H9 (cell line): ENCODE measurements at places on chromosomes 5 and 9.

DNA sequence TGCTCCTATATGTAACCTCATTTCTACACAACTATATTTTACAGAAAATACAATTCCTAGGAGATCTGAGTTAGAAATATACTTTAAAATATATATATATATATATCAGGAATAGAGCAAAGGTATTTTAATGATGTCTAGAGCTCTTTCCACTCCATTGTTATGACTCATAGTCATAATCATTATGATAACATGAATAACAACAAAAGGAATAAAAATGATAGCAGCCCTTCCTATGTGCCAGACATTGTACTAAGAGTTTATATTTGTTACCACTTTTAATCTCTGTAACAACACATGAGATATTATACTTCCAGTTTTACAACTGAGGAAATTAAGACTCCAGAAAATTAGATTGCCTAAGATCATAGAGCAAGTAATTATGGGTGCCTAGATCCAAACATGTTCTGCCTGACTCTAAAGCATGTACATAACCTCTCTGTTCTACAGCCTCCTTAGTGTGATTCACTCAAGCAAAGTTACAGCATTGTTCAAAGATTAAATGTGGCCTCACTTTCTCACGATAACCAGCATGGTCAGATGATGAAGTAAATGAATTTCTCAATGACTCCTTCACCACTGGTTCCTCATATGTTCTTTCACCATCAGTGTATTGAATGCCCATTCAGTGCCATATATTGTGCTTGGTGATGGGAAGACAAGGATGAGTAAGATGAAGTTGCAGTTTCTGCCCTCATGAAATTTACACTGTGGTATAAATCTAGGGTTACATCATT lies 452.1 kb downstream of the EFNA5 start:
- DNase-seq, result no peak

- no peak for DNase-seq
These were observed 92.4 kb upstream of the PRRC1 start for GRCh38 chr5:127425037-127425436.

DNA sequence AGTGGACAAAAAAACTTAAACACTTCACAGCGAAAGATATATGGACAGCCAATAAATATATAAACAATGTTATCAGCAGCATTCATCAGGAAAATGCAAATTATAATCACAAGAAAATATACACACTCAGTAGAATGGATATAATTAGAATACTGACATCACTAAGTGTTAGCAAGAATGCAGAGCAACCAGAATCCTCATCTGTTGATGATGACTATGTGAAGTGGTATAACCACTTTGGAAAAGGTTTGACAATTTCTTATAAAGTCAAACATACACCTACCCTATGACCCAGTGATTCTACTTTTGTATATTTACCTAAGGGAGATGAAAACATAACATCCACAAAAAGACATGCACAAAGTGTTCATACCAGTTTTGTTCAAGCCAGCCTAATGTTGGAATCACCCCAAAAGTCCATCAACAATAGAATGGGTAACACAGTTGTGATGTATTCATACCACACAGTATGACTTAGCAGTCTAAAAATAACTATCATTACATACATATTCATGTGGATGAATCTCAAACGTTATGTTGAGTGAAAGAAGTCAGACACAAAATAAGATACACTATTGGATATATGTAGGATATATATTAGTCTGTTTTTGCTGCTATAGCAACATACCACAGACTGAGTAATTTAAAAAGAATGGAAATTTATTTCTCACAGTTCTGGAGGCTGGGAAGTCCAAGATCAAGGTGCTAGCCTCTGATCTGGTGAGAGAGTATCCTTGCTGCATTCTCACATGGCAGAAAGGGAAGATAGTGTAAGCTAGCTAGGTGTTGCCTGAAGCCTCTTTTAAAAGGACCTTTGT lies 148.8 kb upstream of the ADAMTSL1 start:
- DNase-seq, result no peak

GRCh38 chr5:11048760-11049159 lies 287.7 kb upstream of the DAP start:
- no peak for DNase-seq

GRCh38 chr9:84397822-84398221 lies 57.3 kb upstream of the SLC28A3 start:
- DNase-seq, result no peak

GRCh38 chr9:138097501-138097991 lies 220.0 kb downstream of the CACNA1B start:
- DNase-seq, result peak; percentile 14

DNA sequence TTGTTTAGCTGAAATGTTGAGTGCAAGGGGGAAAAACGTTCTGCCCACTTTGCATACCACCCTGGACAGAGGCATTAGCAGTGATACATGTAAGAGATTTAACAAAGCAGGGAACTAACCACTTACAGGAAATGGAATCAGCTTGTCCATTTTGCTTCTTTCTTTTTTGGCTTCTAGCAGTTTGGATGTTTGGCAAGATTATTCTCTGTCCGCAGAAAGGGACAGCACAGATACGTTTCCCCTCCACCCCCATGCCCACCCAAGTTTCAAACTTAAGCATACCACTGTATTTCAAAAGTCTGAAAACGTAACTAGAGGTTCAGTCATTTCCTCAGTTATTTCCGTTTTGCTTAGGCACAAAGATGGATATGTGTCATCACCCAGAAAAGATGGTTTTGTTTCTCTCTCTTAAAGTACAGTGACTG lies 118.4 kb downstream of the GDNF start:
- no peak for DNase-seq

DNA sequence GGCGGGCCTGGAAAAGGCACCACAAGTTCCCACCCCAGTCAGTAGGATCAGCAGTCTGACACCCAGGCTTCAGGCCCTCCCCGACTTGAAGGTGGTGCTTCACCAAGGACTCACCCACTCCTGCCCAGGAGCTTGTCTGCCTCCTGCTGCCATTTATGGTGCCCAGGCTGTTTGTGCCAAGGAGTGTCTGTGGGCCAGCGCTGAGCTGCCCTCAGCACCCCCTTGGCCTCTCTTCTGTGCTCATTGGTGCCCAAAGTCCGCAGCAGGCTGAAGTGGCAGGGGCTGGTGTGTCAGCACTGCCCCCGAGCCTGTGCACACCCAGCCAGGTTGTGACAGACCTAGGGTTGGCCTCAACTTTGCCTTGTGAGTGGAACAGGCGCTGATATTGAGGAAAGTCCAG lies 23.5 kb downstream of the JMY start:
- no peak for DNase-seq

DNA sequence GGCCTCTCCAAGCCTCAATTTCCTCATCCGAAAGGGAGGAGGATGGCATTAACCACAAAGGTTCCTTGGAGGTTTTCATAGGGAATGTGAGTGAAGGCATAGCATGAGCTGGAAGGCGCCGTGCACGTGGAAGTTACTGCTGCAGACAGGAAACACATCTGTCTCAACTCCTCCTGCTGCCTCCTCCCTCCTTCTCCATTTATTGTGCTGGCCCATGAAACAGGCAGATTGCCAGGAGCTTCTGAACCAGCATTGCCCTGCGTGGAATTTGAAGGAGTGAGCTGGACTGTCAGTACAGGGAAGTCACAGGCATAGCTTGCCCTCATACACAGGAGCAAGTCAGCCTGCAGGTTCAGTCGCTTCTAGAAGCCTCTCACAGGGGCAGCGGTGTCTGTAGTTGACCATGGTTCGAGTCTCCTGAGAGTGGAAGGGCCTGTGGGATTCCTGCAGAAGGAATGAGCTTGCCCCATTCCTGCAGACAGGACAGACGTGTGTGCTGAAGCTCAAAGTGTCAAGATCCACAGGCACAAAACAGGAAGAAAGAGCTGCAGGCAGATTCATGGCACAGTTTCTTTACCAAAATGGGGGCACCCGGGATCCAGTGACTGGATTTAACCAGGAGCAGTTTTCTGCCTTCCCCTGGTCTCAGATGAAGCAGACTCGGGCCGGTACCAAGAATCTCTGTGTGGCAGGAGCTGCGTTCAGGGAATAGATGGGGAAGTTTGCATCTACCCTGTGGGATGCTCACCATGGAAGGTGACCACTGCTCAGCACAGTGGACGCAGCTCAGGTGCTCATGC lies 48.7 kb upstream of the CTSL start:
- peak; percentile 23 for DNase-seq

GRCh38 chr9:93699650-93700049 lies 123.3 kb downstream of the PHF2 start:
- no peak for DNase-seq

DNA sequence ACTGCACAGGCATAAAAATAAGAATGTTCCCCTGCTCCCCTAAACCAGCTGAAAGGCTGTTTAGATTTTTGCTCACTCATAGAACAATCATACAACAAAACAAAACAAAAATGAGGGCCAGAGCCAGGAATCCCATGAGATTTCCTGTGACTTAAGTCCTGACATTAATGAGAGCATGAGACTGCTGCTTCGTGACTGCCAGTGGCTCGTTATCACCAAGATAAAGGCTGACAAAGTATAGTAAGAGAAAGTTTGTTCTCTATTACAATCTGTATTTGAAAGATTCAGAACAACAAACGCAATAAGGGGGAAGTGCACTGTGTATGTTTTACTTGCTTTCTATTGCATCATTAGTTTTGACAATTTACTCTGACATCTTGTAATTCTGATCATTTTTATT lies 837.1 kb upstream of the C9orf72 start:
- DNase-seq, result no peak

GRCh38 chr9:109632817-109633216 lies 134.7 kb upstream of the PTPN3 start:
- no peak for DNase-seq

- DNase-seq, result no peak
These were observed 88.9 kb downstream of the NNT start for GRCh38 chr5:43691893-43692292.

DNA sequence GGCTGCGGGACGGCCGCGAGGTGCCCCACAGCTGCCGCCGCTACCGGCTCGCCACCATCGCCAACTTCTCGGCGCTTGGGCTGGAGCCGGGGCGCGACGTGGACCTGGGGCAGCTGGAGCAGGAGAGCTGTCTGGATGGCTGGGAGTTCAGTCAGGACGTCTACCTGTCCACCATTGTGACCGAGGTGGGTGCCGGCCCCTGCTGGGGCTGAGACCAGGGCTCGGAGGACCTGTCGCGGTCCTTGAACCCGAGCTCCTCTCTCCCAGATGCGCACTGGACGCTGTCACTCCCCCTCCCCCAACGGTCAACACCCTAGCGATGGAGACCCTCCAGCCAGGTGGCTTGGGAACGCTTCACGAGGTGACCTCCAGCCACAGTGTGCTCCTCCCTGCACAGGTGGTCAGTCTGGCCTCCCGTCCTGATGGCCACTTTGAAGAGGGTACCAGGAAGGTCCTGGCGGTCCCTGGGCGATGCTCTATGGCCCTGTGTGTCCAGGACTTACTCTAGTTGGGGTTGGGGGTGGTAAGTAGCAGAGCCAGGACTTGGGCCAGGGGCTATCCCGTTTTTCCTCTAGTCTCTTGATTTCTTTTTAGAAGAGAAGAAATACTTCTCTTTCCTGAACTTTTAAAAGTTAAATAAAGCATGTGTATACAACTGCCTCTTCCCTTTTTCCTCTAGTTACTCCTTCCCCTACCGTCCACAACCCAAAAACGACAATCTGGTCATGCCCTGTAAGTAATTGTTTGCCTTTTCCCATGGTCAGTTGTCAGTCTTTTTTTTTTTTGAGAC lies 866 bp downstream of the SLC22A5 start:
- no peak for DNase-seq

DNA sequence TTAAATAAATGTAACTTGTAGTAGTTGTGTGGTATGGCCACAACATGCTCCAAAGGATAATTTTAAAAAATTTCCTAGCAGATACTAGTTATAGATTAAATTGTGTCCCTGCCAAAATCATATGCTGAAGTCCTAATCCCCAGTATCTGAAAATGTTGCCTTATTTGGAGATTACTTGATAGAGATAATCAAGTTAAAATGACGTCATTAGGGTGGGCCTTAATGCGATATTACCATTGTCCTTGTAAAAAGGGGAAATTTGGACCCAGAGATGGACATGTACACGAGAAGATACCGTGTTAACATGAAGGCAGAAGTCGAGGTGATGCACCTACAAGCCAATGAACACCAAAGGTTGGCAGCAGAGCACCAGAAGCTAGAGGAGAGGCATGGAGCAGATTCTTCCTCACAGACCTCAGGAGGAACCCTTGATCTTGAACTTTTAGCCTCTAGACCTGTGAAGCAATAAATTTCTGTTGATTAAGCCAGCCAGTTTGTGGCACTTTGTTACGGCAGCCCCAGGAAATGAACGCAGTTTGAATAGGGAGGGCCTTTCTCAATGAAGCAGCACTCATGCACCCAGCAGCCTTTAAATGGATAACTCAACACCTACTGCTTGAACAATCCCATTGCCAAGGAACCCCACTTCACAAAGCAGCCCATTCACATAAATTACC lies 148.9 kb downstream of the ARHGAP26 start:
- DNase-seq, result no peak

- no peak for DNase-seq
These were observed 66.8 kb downstream of the RAB3C start for GRCh38 chr5:58649716-58650115.

DNA sequence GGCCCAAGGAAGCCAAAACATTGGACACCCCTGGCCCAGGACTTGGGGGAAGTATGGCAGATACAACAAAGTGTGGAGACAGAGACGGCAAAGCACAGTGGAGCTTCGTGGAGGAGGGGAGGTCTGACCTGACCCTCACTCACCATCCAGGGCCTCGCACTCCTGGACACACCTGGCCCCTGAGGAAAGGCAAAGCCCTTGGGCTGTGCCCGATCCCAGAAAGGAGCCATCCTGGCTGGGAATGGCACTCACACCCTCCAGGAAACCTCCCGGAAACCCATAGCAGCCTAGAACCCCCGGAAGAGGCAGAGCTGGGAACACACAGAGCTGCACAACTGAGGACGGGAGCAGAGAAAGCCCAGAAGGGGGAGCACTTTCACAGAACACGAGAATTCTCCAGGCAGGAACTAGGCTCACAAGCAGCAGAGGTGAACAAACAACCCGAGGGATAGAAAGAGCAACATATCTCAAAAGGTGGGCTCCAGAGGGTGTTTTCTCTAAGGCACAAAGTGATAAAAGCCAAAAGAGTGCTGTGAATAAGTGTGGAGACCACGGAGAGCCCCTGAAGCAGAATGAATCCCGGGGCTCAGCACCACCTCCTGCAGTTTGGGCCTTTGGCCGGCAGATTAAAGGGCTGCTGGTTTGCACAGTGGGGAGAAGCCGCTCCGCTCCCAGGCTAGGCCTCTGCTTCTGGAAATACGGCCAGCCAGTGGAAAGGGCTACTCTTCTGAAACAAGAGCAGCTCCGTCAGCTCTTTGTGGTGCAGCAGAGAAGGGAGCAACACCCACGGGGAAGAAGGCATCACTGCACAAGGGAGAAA lies 108.2 kb downstream of the UBE2R2 start:
- DNase-seq, result peak; percentile 76
